HCEC 1CT (cell line): ENCODE measurements at places on chromosomes 1 and 21.

GRCh38 chr1:18907917-18908845, 5.8 kb upstream of the ALDH4A1 start:
- DNase-seq = no peak

DNA sequence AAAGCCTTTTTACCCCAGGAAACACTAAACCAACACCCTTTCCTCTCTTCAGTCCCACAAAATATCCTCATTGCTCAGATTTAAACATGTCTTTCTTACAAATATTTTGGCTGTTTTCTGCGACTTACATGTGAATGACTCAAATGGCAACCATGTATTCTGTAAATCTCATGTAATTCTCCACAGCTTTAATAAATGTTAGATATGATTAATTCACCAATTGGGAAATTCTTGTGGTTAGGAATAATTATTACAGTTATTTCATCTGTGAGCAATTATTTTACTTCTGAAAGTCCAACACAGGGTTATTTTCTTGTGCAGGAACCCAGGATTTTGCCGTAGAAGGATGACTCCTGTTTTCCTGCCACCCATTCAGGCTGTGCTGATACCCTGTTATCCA, 431.5 kb downstream of the LMO4 start:
- peak; percentile 7 for DNase-seq

- DNase-seq = no peak
Measured at GRCh38 chr1:200969726-200970561, 53.6 kb downstream of the KIF21B start.

DNA sequence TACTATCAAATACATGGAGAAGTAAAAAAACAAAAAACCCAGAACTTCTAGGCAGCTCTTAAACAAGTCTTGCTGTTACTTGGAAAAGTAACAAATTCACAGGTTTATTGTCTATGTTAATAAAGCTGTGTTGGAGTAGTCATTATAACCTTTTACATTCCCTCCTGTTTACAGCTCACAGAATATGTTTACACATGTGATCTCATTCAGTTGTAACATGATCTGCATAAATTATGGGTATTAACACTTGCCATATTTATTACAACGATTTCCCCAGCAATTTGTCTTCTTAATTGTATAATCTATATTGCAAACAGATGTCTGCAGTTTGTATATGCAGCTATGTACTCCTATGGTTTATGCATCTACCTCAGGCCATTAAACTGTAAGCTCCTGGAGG, 28.6 kb downstream of the ERG start:
- no peak for DNase-seq

DNA sequence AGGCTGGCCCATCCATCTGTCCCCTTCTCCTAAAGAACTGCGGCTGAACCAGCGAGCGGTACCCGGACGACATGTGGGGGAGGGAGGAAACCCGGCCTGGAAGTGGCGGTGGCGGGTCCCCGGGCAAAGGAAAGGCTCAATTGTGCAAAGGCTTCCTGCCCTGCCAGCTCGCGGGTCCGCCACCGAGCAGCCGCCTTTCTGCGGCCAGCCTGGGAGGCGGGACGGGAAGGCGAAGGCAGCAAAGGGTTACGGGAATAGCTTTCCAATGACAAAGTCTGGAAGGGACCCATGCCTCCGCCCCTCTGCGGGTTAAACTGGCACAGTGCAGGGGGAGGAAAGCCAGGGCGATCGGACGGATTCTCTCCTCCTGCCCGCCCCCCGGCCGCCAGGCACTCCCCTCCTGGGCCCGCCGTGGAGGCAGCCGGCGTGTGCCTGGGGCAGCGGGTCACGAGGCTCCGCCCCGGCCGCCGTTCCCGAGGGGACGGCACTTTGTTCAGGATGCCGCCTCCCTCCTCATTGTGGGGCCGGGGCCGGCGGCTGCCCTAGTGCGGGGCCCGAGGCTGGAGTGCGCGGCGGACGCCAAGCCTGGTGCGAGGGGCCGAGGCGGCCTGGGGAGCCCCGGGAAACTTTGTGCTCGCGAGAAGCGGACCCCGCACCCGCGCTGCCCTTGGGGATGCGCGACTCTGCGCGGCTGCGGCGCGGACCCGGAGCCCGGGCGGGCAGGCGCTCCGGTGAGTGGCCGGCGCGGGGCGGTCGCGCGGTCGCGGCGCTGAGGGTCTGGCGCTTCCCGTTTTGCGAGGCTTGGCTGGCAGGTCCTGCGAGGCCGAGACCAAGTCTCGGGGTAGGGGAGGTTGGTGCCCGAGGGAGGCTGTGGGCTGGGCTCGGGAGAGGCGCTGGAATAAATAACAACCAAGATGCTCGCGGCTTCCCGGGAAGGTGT, at the start of gene NAV1:
Gene NAV1 (plus strand): TSS at position 516 of the 940 bp plus-strand sequence. CDS start 83,758 bp downstream, outside the sequence.
- DNase-seq = peak; percentile 80

DNA sequence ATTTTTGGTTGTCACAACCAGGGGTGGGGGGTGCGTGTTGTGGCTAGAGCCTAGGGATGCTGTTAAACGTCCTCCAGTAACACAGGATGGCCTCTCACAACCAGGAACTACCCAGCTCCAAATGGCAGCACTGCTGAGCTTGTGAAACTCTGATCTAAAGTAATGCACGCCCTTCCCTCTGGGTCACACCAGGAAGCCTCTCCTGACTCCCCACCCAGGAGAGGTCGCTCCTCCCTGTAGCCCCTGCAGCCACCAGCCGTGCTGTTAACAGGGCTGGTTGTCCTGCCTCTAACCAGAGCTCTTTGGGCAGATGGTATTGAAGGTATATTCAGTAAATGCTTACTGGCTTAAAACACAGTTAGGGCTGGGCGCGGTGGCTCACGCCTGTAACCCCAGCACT, 73.2 kb downstream of the NKAIN1 start:
- DNase-seq = no peak

DNA sequence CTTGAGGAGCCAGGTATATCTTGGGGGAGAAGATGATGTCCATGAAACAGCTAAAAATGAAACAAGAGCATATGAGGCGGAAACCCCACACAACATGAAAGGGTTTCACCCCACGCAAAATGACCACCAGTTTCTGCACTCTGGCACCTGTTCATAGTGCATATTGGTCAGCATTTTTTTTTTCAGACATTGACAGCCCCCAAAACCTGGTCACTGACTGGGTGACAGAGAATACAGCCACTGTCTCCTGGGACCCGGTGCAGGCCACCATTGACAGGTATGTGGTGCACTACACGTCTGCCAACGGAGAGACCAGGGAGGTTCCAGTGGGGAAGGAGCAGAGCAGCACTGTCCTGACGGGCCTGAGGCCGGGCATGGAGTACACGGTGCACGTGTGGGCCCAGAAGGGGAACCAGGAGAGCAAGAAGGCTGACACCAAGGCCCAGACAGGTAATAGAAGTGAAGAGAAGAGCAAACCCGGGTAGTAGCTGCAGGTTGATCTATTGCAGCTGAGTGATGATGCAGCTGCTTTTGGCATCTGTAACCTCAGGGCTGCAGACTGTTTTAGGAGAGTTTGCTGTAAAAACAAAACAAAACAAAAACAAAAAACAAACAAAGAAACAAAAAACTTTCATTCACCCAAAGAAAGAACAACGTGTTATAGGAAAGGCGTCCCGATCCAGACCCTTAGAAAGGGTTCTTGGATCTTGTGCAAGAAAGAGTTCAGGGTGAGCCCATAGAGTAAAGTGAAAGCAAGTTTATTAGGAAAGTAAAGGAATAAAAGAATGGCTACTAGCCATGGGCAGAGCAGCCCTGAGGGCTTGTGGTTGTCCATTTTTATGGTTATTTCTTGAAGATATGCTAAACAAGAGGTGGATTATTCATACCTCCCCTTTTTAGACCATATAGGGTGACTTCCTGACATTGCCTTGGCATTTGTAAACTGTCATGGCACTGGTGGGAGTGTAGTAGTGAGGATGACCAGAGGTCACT, 51.0 kb downstream of the TNN start:
- DNase-seq = no peak

GRCh38 chr1:212109728-212110127, 74.2 kb downstream of the DTL start:
- DNase-seq = no peak

- no peak for DNase-seq
Measured at GRCh38 chr1:246528933-246529731, 22.1 kb upstream of the SMYD3 start.

GRCh38 chr1:211923095-211923494, 92.5 kb upstream of the LPGAT1 start:
- DNase-seq = no peak
